Stimulated activated CD8-positive, alpha-beta memory T cell treated with anti-CD3 and anti-CD28 coated beads, Interleukin-4, amount 100 ng/mL, for 4 hours (primary cell): ENCODE measurements at places on chromosomes 11 and 22.

DNA sequence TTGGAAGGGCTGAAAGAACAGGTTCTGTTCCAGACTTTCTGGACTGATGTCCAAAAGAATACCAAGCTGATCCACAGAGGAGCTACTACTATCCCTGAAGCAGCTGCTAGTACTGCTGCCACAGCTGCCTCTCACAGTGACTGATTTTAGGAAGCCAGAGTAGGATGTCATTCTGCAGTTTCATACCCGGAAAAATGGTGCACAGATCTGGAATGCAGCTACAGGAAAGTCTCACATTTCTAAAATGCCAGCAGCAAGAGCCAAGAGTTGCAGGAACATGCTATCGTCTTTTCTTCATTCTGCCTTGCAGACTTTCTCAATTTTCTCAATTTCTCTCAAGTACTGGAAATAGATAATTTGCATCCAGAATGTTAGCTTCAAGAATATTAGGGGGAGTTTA, 19.4 kb upstream of the CCDC179 start:
- DNase-seq = no peak

- no peak for DNase-seq
Observed at GRCh38 chr11:134032043-134032442, 36.8 kb upstream of the JAM3 start.

GRCh38 chr11:126082251-126083109, 19.8 kb upstream of the CDON start:
- no peak for DNase-seq

- no peak for DNase-seq
Observed at GRCh38 chr11:118117790-118118601, 31.2 kb upstream of the SMIM35 start.

DNA sequence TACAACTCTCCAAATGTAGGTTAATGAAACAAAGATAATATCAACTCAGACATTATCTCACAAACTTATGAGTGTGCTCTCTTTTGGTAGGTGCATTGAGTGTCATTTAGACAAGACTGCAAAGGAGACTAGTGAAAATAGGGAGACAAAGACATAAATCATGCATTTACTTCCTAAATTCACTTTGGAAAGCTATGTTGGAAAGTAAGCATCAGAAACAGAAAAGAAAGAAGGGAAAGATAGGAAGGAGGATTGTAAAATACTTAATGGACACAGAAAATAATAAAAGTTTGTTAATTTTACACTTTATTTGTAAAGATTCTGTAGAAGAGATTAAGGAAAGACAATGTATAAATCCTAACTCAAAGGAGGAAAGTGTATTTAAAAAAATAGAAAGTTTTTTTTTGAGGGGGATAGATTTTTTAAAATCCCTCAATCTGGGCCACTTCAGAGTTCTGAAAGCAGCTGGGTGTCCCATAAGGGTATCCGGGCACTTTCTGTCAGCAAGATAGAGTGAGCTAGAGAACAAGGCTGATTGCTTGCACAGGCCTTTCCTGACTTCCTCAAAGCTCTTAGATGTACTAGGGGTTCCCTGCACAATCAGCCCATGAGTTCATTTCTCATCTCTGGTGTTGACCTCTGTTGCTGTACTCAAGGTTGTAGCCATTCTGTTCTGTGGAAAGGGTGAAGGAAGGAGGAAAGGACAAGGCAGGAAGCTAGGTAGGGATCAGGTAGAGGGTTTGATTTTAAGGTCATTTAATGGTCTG, 22.4 kb upstream of the RDX start:
- DNase-seq = no peak

DNA sequence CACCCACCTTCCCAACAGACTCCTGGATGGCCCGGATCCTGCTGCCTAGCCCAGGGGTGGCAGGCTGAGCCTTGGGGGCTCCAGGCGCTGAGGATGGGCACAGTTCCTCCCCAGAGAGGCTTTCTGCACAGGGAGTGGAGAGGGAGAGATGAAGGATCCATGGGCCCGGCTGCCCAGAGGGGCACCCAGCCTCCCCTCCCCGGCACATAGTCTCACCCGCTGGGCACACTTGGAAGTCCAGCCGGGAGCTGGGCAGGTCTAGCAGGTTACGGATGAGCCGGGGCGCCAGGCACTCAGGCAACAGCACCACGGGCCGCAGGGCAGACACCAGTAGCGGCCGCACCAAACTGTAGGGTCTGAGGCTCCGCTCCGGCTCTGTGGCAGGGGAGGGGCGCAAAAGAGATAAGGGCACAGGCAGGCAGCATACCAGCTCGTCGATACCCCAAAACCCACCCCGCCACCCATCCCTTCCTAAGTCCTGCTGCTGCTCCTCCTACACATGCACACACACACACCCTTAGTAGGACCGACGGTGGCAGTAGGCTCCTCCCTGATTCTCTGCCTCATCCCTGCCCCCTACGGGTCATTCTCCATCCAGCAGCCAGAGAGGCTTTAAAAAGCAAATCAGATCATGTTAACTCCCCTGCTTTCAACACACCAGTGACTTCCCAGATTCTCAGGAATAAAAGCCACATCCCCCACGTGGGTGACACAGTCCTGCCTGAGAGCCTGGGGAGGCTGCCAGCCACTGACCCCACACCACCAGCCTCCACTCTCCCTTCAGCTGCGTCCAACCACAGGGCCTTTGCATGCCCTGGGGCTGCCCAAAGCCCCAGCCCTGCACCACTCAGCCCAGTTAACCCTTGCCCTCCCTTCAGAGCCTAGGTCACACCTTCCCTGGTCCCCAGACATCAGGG, 6.5 kb upstream of the MFNG start:
- DNase-seq = peak; percentile 10

GRCh38 chr22:33361581-33361980, 303.4 kb upstream of the SYN3 start:
- no peak for DNase-seq

GRCh38 chr11:124179310-124179709, 3.8 kb upstream of the OR10D3 start:
- no peak for DNase-seq

DNA sequence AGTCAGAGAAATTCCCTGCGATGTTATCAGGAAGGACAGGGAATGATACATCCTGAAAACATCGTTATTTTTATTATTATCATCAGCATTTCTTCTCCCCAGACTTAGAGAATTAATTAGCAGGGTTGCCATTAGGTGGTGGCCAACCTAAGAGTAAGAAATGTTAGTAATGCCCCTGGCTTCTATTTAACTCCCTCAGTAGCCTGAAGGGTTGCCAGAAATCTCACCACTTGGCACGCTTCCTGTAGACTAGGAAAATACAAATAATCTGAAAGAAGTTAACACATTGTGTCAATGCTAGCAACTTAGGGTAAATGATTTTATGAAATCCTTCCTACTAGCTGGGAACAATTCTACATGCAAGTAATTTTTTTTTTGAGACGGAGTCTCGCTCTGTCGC, 45.5 kb downstream of the ENDOD1 start:
- DNase-seq = no peak

DNA sequence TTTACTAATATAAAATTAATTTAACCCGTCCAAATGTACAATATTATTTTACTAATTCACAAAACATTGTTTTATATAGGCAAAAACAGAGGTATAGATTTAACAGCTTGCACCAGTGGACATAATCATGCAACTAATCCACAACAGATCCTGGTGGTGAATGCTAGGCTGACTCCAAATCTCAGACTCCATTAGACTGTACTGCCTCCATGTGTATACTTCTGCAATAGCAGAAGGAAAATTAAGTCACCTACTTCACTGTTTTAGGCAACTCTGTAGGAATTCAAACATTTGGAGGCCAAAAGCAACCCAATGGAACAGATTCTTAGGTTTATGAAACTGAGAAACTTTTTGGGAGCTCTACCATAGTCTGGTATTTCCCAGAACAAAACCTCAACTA, 30.0 kb upstream of the RAB39A start:
- no peak for DNase-seq

GRCh38 chr22:25636323-25636722, 71.8 kb downstream of the GRK3 start:
- DNase-seq = no peak

DNA sequence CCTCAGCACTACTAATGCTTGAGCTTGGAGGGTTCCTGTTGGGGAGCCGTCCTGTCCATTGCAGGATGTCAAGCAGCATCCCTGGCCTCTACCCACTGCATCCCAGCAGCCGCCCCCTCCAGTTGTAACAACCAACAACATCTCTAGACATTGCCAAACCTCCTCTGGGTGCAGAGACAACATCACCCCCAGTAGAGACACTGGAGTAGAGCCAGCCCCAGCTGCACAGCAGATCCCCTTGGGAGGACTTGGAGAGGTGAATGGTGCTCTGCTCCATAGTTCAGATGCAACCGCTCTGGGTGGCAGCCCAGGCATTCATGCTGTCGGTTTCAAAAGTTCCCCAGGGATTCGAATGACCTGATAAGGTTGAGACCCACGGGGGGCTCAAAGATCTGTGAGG, 259.0 kb downstream of the MN1 start:
- DNase-seq = no peak

GRCh38 chr11:31089117-31089516, 280.4 kb downstream of the DCDC1 start:
- no peak for DNase-seq

DNA sequence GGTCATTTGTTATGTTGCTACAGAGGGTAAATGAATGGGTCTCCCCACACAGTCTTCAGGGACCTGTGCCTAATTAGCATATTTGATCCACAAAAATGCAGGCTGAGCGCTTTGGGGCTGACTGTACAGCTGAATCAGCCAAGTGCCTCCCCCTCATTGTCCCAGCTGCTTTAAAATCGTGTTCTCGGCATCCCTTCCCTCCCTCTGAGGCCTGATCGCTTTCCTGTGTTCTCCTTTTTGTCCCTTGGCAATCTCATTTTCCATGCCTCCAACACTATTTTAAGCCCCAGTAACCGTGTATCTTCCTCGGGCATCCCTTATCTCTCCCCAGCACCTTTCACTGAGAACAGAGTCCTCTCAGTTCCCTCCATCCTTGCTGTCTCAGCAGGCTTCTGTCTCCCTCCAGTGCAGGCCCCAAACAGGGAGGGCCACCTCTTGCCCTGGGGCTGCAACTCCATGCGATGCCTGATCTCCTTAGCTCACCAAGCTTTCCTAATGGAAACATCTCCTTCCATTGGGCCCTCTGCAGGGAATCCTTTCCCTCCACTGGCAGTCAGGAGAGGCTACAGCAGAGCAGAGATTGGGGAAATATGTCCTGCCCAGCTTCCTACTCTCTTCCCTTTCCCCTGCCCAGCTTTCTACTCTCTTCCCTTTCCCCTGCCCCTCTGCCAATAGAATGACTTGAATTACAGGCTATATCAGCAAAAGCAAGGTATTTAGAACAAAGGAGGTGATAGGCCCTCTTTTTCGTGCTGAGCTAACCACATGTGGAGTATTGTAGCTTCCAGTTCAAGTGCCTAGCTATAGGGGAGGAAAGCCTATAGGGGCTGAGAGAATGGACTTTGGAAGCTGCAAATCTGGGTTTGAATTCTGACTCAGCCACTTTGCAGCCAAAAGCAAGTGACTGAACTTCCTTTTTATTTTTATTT, 13.8 kb downstream of the UQCR10 start:
- no peak for DNase-seq

DNA sequence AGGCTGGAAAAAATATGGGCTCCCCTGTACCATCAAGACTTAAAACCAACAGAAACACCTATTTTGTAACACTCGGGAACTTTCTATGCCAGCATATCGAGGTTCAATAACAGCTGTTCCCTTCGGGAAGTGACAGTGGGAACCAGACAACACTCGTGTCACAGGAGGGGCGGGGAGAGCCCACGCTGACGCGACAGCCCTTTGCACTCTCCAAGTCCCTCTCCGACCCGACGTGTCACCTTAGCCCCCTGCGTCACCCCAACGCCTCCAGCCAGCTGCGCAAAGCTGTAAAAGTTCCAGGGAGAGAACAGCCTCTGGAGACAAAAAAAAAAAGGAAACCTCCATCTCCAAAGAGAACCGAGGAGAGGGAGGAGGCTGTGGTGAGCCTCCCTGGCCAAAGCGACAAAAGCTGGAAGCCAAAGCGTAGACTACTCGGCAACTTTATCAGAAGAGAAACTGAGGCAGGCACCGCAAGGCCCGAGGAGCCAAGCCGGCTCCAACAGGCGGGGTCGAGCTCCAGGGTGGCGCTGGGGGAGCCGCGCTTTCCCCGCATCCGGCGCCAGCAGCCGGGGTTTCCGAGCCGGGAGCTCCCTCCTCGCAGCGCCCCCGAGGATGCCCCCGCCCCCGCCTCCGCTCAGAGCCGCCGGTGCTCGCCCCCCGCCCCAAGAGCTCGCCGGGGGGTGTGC, 751 bp downstream of the ARFGAP3 start:
- peak; percentile 45 for DNase-seq

DNA sequence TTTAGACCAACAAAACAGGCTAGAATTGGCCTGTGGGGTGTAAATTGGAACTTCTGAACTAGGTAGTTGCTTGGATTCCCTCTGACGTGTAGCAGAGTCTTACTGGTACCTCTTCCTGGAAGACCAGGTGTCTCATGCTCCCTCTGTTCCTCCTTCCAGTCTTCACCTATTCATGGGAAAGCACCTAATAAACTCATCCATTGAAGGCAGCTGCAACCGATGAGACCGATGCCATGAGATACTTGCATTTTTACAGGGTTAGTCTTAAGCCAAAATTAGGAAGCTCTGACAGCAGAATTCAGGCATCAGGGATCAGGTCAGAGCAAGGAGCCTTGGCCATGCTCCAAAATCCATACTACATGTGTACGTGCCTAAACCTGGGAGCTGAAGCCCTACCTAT, 13.2 kb upstream of the HEPHL1 start:
- no peak for DNase-seq

DNA sequence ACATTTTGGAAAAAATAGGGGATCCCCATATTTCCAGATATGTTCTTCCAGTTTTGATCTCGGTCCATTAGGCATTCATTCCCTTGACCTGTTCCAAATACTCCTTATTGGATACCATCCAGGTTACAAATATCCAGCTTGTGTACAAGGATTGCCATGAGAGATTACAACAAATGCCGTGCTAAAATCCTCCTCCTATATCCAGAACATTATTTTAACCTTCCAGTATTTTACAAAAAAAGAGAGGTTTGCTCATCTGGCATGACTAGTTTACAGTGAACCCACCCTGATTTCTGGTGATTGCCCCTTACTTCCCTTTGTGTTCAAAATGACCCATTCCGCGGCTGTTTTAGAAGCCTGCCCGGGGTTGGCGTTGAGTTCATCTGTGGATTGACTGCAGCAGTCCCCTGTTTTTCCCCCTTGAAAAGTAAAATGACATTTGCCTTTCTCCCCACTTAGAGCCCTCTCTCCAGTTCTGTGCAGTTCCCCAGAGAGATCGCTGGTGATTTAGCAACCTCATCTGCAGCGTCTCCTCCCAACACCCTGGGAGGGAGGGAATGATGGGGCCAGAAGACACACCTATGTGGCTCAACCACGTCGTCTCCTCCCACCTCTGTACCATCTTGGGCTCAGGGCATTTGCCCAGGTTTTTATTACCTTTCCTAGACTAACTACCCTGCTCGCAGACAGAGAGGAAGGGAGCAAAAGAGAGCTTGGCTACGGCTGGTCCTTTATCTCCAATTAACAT, 73.6 kb downstream of the DSCAML1 start:
- DNase-seq = no peak

GRCh38 chr11:101267654-101268053, 138.0 kb upstream of the PGR start:
- DNase-seq = no peak

- DNase-seq = no peak
Observed at GRCh38 chr11:78699609-78700135, 125.0 kb upstream of the NARS2 start.
